ENCODE measurements at places on chromosomes 7 and 10.
A peak's percentile ranks its signal among the peaks of the same experiment; 100 is the strongest.

GRCh38 chr7:106865130-106866041, at the start of gene PIK3CG:
Gene PIK3CG (plus strand): TSS chr7:106865282. CDS start chr7:106867562, 2,280 bp downstream.
- no peaks in the 10 kb centered on the region for H3K27me3 ChIP-seq
- H3K27ac ChIP-seq = no peak within 1 kb of the TSS
- no peaks in the 10 kb centered on the region for H3K4me1 ChIP-seq
- peak within 1 kb of the TSS; percentile 29 for H3K4me3 ChIP-seq
- DNase-seq = no peak

DNA sequence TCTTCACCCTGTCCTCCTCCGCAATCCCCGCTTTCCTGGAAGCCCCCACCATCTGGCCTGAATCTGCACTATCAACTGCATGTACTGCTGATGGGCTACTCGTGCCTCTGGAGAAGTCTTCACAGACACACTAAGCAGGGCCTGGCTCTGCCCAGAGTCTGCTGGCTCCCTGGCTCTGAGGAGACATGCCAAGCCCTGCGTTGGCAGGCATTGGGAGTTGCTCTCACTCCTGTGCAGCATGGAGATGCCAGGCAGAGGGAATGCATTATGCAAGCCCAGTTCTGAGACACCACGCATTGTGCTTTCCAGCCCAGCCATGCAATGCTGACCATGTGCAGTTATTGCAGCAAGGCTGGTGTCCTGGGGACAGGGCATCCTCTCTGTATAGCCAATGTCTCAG, 314.6 kb downstream of the CXCL12 start:
- no peak overlapping the region for H3K4me3 ChIP-seq
- H3K4me1 ChIP-seq = no peaks in the 10 kb centered on the region
- no peak for DNase-seq
- no peak overlapping the region for H3K27ac ChIP-seq

DNA sequence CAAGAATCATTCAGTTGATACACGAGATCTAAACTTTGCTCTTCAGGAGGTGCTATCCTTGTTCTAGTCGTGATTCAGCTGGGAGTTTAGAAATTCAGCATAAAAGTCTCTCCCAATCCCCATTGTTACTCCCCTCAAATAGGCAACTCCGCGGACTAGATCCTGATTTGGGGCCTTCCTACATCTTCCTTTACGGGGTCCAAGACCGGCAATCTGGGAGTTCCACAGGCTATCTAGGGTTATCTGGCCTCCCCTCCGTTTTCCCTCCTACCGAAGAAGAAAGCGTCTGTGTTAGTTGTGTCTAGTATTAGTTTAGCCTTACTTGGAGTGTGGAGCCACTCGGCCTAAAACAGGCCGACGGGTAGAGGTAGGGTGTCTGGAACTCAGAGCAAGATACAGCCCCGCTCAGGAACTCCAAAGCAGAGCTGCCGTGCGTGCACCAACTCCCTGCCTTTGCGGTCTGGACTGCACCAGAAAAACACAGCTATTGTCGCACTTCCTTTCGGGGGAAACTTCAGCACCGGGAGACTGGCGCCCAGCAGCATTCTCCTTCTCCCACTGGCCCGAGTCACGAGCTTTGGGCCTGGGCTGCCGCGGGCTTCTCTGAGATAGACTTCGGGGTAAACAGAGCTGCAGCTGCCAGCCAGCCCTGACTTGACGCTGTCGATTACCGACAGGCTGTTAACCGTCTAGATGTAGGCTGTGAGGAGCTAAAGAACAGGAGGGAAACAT, 1.5 kb upstream of the DLX5 start:
- no peaks in the 10 kb centered on the region for H3K4me1 ChIP-seq
- DNase-seq = no peak
- H3K27ac ChIP-seq = no peak overlapping the region
- H3K4me3 ChIP-seq = peak overlapping the region; percentile 60
- H3K36me3 ChIP-seq = no peaks in the 10 kb centered on the region
- H3K27me3 ChIP-seq = peaks cover 56% of the 10 kb centered on the region

GRCh38 chr10:131843089-131843595, 57.7 kb upstream of the PPP2R2D start:
- no peaks in the 10 kb centered on the region for H3K4me1 ChIP-seq
- no peak overlapping the region for H3K4me3 ChIP-seq
- no peak for DNase-seq
- H3K27me3 ChIP-seq = no peaks in the 10 kb centered on the region

- no peak overlapping the region for H3K27ac ChIP-seq
- H3K4me1 ChIP-seq = no peaks in the 10 kb centered on the region
- no peak for DNase-seq
- H3K4me3 ChIP-seq = no peak overlapping the region
- no peaks in the 10 kb centered on the region for H3K36me3 ChIP-seq
These were observed 14.7 kb upstream of the INA start for GRCh38 chr10:103262229-103262628.

GRCh38 chr7:141562972-141563371, 11.8 kb downstream of the AGK start:
- peaks cover 12% of the 10 kb centered on the region for H3K36me3 ChIP-seq
- H3K27ac ChIP-seq = no peak overlapping the region
- no peaks in the 10 kb centered on the region for H3K4me1 ChIP-seq

DNA sequence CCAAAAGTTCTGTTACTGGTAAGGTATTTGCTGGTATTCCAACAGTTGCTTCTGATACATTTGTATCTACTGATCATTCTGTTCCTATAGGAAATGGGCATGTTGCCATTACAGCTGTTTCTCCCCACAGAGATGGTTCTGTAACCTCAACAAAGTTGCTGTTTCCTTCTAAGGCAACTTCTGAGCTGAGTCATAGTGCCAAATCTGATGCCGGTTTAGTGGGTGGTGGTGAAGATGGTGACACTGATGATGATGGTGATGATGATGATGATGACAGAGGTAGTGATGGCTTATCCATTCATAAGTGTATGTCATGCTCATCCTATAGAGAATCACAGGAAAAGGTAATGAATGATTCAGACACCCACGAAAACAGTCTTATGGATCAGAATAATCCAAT, 131.0 kb downstream of the AASS start:
- no peaks in the 10 kb centered on the region for H3K27me3 ChIP-seq
- no peaks in the 10 kb centered on the region for H3K36me3 ChIP-seq
- H3K27ac ChIP-seq = no peak overlapping the region
- DNase-seq = no peak
- no peaks in the 10 kb centered on the region for H3K4me1 ChIP-seq
- no peak overlapping the region for H3K4me3 ChIP-seq

GRCh38 chr10:118586911-118587310, 8.5 kb downstream of the PRLHR start:
- no peaks in the 10 kb centered on the region for H3K36me3 ChIP-seq
- H3K27me3 ChIP-seq = no peaks in the 10 kb centered on the region
- H3K27ac ChIP-seq = no peak overlapping the region

GRCh38 chr10:49055221-49055849, 60.0 kb downstream of the VSTM4 start:
- no peak overlapping the region for H3K27ac ChIP-seq
- H3K4me1 ChIP-seq = no peaks in the 10 kb centered on the region
- DNase-seq = no peak
- no peaks in the 10 kb centered on the region for H3K27me3 ChIP-seq
- H3K4me3 ChIP-seq = no peak overlapping the region
- no peaks in the 10 kb centered on the region for H3K36me3 ChIP-seq

DNA sequence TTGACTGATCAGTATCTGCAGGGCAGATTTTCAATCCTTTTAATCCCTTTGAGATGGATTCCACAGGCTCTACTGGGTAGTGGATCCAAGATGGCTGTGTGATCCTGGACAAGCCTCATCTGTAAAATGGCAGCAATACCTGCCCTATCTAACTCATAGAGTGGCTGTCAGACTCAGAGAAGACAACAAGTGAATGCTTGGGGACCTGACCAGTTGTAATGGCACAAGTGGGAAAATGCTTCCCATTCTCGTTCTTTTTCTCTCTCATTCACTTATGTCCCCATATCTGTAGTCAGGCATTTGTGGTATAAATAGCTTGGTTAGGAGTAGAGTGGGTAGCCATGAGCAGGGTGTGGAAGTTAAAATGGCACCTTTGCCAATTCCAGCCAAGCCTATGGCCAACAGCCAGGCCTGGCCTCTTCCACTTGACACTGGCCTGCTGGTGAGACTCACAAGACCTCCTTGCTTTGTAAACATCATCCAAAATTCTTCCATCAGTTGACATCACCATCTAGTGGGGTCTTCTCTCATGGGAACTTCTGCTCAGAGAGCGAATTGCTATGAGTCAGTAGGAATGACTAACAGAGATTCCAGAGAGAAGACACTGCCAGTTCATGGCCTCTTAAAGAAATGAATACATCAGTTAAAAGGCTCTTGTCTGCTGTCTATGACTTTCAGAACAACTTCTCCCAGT, 150.1 kb downstream of the PLPP4 start:
- DNase-seq = no peak
- no peaks in the 10 kb centered on the region for H3K27me3 ChIP-seq
- no peaks in the 10 kb centered on the region for H3K4me1 ChIP-seq
- H3K36me3 ChIP-seq = no peaks in the 10 kb centered on the region

DNA sequence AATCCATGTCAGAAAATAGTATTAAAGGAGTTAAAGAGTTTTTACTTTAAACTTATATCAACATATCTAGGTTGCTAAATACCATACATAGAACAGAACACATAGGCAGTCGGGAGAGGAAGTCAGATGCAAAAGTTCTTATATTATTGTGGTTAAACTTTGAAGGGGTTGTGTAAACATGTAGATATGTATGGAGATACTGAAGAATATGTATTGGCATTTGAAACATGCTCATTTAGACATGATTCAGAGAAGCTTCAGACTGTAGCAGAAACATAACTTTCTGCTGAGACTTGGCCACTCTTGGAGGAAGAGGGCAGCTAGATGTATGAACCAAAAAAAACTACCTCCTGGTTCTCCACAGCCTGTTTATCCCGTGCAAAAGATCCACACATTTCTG, 103.5 kb upstream of the FERD3L start:
- H3K27me3 ChIP-seq = no peaks in the 10 kb centered on the region
- no peak overlapping the region for H3K4me3 ChIP-seq
- H3K36me3 ChIP-seq = no peaks in the 10 kb centered on the region
- no peak overlapping the region for H3K27ac ChIP-seq
- DNase-seq = no peak
- no peaks in the 10 kb centered on the region for H3K4me1 ChIP-seq

DNA sequence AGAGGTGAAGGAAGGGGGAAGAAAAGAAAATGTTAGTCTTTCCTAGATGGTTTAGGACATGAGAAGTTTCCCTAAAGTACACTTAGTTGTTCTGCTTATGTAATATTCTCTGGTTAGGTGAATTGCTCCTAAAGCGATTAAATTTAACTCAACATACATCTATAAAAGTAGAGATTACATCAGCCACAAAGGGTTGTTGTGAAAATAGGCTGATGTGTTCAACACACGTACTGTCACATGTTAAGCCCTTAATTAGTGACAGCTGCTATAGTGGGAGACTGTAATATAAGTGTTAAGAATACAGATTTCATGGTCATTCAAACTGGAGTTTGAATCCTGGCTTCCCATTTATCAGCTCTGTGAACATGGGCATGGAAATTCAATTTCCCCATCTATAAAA, 12.8 kb downstream of the HECTD2 start:
- H3K4me1 ChIP-seq = no peaks in the 10 kb centered on the region
- H3K27ac ChIP-seq = no peak overlapping the region
- no peak for DNase-seq
- H3K27me3 ChIP-seq = no peaks in the 10 kb centered on the region
- no peak overlapping the region for H3K4me3 ChIP-seq

- no peak overlapping the region for H3K4me3 ChIP-seq
- no peaks in the 10 kb centered on the region for H3K4me1 ChIP-seq
- no peak for DNase-seq
- H3K27me3 ChIP-seq = no peaks in the 10 kb centered on the region
- H3K27ac ChIP-seq = no peak overlapping the region
- H3K36me3 ChIP-seq = no peaks in the 10 kb centered on the region
These were observed 7.1 kb downstream of the ATOH7 start for GRCh38 chr10:68224810-68225209.

DNA sequence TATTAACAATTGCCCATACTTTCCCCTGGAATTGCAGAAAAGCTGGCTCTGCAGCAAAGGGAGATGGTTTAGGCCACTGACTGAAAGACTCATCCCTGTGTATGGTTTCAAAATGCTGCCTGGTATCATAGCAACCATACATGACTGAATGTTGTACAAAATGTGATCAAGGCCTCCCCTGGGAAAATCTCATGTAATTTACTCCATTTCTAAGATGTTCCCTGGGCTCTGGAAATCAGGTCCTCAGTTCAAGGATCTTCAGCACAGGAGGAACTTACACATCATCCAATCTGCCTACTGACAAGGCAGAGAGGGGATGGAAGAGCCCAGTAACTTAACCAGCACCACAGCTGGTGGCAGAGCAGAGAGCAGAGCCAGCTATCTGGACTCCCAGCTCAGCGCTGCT, 111.8 kb downstream of the JAZF1 start:
- no peak for DNase-seq
- no peaks in the 10 kb centered on the region for H3K4me1 ChIP-seq
- no peaks in the 10 kb centered on the region for H3K36me3 ChIP-seq
- no peak overlapping the region for H3K27ac ChIP-seq

- no peak overlapping the region for H3K4me3 ChIP-seq
- no peak overlapping the region for H3K27ac ChIP-seq
These were observed 19.4 kb downstream of the CCDC6 start for GRCh38 chr10:59887006-59887405.

- no peaks in the 10 kb centered on the region for H3K4me1 ChIP-seq
- no peaks in the 10 kb centered on the region for H3K27me3 ChIP-seq
- peak; percentile 74 for DNase-seq
- no peak overlapping the region for H3K27ac ChIP-seq
- H3K36me3 ChIP-seq = no peaks in the 10 kb centered on the region
These were observed 65.5 kb downstream of the PYROXD2 start for GRCh38 chr10:98349508-98349922.

DNA sequence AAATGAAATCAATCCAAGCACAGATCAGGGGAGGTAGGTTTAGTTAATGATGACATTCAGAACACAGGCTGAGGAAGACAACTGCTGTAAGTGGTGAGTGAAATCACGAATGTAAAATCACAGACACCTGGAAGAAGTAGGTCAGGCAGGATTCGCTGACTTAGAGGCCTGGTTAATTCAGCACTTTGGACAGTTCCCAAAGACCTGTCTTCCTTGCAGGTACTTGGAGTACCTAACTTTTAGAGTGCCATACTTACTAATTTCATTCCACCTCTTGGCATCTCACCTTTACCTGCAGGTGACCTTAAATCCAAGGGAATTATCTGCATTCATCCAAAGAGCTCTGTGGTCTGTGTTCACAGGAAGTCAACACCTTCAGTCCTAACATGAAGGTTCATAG, 822.3 kb downstream of the PHTF2 start:
- no peak overlapping the region for H3K27ac ChIP-seq
- DNase-seq = no peak
- H3K4me3 ChIP-seq = no peak overlapping the region
- no peaks in the 10 kb centered on the region for H3K27me3 ChIP-seq
- H3K4me1 ChIP-seq = no peaks in the 10 kb centered on the region
- no peaks in the 10 kb centered on the region for H3K36me3 ChIP-seq
